ENCODE measurements at places on chromosomes 3 and 15.

DNA sequence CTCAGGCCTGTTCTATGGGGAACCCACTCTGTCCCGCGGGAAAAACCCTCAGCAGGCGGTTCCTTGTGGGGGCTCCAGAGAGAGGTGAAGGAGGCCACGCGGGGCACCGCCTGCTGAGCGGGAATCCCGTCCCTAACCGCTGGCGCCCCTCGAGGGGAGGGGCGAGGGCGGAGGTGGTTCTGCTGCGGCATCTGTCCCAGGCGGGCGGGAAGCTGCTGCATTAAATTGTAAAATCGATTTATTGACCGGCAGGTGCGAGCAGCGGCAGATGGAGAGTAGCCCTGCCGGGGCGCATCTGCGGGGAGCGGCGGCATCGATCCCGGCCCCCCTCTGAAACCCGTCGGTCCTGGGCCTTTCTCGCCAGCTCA, 3.7 kb upstream of the DLL4 start:
- no peak for DNase-seq

DNA sequence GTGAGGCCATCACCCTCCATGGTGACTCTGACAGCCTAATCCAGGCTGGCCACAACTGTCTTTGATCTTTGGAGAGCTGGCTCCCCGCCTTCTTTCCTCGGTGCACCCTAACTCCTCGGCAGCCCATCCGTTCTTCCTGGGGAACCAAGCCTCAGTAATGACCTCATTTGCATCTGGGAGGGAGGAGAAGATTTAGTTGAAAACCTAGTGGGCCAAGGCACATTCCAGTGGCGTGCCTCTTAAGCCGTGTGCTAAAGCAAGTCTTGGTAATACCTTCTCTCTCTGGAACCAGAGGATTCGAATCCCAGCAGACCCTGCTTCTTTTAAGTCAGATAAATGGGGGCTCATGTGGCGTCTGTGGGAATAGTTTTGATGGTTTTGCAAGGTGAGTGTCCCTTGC, 233.1 kb downstream of the EBLN2 start:
- DNase-seq: no peak

GRCh38 chr3:197253238-197253947, 45.0 kb downstream of the DLG1 start:
- DNase-seq: no peak

GRCh38 chr15:73991726-73992593, at the start of gene STOML1:
STOML1 (minus strand) TSS chr15:73992295; CDS start chr15:73992223, 72 bp downstream.
- peak; percentile 81 for DNase-seq

DNA sequence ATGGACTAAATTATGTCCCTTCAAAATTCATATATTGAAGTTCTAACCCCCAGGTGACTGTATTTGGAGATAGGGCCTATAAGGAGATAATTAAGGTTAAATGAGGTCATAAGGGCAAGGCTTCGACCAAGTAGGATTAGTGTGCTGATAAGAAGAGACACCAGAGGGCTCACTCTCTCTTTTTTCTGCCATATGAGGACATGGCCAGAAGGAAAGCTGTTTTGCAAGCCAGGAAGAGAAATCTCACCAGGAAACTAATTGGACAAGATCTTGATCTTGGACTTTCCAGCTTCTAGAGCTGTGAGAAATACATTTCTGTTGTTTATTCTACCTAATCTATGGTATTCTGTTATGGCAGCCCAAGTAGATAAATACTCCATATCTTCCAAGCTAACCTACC, 503.6 kb upstream of the NAALADL2 start:
- DNase-seq: no peak

DNA sequence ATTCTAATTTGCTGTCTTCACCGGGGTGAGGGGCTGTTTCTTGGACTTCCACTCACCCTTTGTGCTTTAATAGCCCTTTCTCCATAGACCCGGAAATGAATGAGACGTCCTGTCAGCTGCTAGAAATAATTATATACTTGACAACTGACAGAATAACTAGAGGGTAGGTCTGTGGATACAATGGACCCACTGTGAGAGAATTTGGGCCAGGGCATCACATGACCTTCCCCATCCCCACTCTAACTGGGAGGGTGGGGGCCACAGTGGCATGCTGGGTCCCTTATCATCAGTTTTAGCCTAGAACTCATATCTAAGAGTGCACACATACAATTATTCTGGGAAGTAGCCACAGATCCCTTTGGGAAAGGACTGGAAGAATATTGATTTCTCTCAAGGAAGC, 25.9 kb upstream of the MINAR1 start:
- DNase-seq: no peak

DNA sequence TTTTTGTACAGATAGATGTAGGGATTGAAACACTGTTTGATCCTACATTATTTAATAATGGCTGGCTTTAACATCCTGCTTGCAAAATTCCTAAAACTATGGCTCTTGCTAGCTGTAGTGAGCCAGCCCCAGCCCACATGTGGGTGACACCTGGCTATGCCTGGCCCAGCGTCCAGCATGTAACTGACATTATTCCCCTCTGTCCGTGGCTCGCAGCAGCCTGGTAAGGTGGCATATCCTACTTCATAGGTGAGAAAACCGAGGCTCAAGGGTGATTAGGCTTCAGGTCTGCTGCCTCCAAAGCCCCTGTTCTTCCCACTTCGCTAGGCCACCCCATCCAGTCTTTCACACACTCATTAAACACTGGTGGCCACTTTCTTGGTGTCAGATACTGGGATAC, 1.6 kb downstream of the CALML4 start:
- DNase-seq: no peak

- DNase-seq: no peak
Measured at GRCh38 chr15:67916565-67916964, 76.7 kb upstream of the RNU6-1 start.

GRCh38 chr3:185297867-185298266, 44.0 kb upstream of the EHHADH start:
- DNase-seq: no peak

DNA sequence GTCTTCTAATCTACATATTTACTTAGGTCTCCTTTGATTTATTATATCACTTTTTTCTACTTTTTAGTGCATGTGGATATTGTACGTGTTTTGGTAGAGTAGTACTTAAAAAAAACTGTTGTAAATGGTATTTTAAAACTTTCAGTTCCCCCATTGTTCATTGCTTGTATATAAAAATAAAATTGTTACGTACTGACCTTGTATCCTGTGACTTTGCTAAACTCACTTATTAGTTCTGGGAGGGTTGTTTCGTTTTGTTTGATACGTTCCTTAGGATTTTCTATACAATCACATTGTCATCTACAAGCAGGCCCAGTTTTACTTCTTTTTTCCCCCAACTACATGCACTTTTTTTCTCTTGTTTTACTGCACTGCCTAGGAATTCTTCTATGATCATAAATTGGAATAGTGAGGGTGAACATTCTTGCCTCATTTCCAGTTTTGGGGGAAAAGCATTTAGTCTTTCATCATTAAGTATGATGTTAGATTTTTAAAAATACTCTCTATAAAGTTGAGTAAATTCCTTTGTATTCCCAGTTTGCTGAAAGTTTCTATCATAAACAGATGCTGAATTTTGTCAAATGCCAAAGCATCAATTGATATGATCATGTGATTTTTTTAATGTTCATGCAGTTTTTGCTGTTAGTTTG, 33.5 kb upstream of the ACKR4 start:
- DNase-seq: no peak

- DNase-seq: peak; percentile 49
Measured at GRCh38 chr3:42501681-42502428, 588 bp upstream of the VIPR1 start.

- DNase-seq: no peak
Measured at GRCh38 chr3:4985330-4986174, 6.3 kb downstream of the BHLHE40 start.

DNA sequence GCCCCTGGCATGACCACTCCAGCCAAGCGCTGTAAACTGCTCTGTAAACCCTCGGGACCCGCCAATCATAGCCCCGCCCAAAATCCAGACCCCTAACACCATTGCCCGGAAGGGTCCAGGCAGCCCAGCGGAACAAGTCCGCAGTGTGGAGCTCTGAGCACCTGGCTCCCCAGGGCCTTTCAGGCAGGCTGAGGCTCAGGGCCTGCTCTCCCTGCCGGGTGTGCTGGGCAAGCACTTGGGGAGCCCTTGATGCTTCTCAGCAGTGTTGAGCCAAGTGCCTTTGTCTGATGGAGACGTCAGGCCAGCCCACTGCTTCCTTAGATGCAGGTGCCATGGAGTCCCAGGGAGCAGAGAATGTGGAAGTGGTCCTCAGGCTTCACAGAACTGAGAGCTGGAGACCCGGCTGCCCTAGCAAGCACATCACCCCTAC, 106.2 kb downstream of the TLE3 start:
- DNase-seq: no peak

DNA sequence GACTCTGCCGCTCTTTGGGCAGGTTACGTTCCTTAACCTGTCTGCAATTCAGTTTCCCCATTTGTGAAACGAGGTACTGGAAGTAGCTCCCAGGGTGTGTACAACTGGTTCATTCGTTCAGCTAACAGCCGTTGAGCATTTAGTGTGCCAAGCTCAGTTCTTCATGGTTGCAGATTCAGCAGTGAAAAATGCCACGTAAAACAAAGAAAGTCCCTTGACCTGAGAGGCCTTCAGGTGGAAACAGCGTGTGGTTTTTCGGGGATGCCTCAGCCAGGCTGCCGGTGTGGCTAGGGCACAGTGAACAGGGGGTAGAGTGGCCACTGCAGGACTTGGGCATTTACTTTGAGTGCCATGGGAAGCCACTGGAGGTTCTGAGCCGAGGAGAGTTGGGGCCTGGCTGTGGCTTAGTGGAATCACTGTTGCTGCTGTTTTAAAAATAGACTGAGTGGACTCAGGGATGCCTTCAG, 4.7 kb downstream of the SYNM start:
- DNase-seq: no peak

- DNase-seq: no peak
Measured at GRCh38 chr15:38758043-38758442, 193.4 kb upstream of the RASGRP1 start.

GRCh38 chr3:169879845-169880575, 10.3 kb upstream of the LRRC31 start:
- no peak for DNase-seq

DNA sequence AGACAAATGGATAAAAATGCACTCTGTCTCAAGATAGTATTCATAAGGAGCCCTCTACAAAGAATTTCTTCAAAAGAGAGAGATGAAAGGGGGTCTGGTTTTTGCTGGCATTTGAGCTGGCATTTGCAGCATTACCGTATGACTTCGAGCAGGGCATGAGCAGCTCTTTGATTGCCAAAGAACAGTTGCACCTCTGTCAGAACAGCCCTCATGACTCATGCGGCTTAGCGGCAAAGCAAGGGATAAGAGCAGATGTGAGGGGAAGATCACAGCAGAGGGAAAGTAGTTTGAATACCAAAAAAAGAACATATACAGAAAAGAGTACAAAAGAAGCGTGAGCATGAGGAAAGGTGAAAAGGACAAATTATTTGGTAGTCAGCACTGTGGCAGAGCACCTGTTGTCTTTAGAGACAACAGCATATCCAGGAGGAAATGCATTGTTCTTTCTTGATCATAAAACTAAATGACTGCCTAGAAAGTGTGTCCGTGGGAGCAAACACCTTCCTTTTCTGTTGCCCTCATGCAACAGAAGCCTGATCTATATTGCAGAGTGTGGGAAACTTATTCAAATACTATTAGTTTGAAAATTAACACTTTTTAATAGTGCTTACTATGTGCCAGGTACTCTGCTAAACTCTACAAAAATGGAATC, 80.5 kb upstream of the SLC24A5 start:
- DNase-seq: no peak

DNA sequence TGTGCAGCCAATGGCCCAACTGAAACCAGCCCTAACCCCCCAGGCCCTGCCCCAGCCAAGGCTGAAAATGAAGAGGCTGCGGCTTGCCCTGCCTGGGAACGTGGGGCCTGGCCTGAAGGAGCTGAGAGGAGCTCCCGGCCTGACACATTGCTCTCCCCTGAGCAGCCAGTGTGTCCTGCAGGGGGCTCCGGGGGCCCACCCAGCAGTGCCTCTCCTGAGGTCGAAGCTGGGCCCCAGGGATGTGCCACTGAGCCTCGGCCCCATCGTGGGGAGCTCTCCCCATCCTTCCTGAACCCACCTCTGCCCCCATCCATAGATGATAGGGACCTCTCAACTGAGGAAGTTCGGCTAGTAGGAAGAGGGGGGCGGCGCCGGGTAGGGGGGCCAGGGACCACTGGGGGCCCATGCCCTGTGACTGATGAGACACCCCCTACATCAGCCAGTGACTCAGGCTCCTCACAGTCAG, 11.2 kb downstream of the MAP1A start:
- no peak for DNase-seq

DNA sequence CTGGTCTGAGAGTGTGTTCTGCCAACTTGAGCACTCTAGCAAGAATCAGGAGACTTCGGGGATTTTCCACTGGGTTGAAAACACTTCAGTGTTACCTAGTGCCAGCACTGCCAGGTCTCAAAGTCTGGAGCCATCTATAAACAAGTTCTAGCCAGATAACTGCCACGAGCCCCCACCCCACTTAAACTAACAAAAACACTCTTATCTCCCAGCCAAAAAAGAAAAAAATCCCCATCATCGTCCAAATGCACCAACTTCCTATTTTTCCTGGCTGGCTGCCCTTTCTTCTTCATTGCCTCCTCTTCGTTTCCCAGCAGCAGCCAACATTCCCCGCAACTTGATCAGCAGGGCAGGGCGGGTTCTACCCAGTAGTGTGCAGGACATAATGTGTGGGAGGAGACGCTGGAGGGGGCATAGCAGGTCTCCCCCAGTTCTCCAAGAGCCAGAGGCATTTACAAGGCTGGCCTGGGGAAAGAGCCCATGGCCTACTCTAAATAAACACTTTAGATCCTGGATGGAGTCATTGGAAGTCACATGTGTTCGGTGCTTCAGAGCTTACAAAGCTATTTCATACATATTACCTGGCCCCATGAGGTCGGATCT, 29.5 kb downstream of the C2CD4B start:
- DNase-seq: no peak

GRCh38 chr3:53748512-53749271, 97.5 kb downstream of the CHDH start:
- DNase-seq: no peak

DNA sequence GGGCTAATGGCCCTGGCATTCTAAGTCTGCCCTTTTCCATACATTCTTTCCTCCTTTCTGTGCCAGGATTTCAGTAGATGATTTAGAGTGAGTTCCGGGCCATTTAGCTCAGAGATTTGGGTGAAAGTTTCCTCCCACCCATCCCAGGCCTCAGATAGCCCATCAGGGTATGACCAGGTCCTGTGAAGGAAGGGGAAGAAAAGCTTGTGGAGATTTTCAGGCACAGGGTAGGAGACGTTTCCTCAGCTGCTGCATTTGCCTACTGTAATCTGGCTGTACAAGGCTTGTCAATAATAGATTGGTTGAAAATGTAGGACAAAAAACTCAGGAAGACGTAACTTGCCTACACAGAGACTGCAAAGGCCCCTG, 63.2 kb upstream of the BCL6 start:
- no peak for DNase-seq

DNA sequence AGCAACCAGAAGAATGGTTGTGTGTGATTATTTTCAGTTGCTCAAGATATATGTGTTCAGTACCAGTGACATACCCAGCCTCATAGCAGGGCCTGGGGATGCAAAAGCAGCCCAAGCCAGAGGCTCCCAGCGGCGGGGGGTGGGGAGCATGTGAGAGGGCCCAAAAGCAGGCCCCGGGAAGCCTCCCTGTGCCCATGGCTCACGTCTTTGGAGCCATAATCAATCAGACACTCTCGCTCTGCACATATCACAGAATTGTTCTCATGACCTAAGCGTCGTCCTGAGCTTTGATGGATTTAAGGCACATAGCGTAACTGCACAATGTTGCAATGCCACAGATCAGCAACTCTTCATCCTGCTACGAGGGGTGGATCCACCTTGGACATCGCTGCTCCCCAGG, 20.8 kb downstream of the KLHL25 start:
- no peak for DNase-seq

All from effector memory CD4-positive, alpha-beta T cell (primary cell).